Bronchial smooth muscle cell (primary cell): ENCODE measurements at places on chromosomes 3 and 15. TPM values are rescaled to one million over a fixed set of nuclear protein-coding genes. Genes with fewer than 3 reads are reported as not detected.

MASP1 gene
- 10.1 and 15.3 TPM in 2 replicates for total RNA-seq

PPM1L gene
- total RNA-seq = 0.63 and 0.69 TPM in 2 replicates

PAK6 gene
- under 0.01 and 0.16 TPM in 2 replicates for total RNA-seq

OXTR gene
- total RNA-seq = 0.09 and 0.32 TPM in 2 replicates

TERC gene
- 19.6 and 290 TPM in 2 replicates for total RNA-seq

RBP2 gene
- total RNA-seq = not detected in 2 replicates

RAB8B gene
- 71.6 and 124 TPM in 2 replicates for total RNA-seq

GPR149 gene
- total RNA-seq = not detected in 2 replicates

TM6SF1 gene
- 1.9 and 2.0 TPM in 2 replicates for total RNA-seq

NRROS gene
- total RNA-seq = 0.34 and 0.63 TPM in 2 replicates

GP5 gene
- total RNA-seq = under 0.01 and 0.09 TPM in 2 replicates

PLA2G4E gene
- total RNA-seq = not detected in 2 replicates

TRMT10C gene
- total RNA-seq = 10.0 and 21.6 TPM in 2 replicates

CHL1 gene
- under 0.01 and 16.2 TPM in 2 replicates for total RNA-seq

POTEB gene
- total RNA-seq = not detected in 2 replicates

INAFM2 gene
- total RNA-seq = 2.2 and 5.5 TPM in 2 replicates

COL6A5 gene
- not detected in 2 replicates for total RNA-seq

TMCO5A gene
- not detected in 2 replicates for total RNA-seq

ASB14 gene
- 0.17 TPM in 1 of 2 replicates, not detected in the other for total RNA-seq

IP6K2 gene
- 55.3 and 61.5 TPM in 2 replicates for total RNA-seq

CD96 gene
- total RNA-seq = under 0.01 TPM in 2 replicates

MESP2 gene
- 0.52 and 1.9 TPM in 2 replicates for total RNA-seq

RTP3 gene
- not detected in 2 replicates for total RNA-seq

CHRNA3 gene
- under 0.01 TPM in 2 replicates for total RNA-seq
